ENCODE measurements at places on chromosomes 3 and 15.

- no peak for DNase-seq
Measured at GRCh38 chr3:48707157-48707556, 9.9 kb downstream of the IP6K2 start.

- no peak for DNase-seq
Measured at GRCh38 chr3:74844428-74844827, 230.0 kb upstream of the CNTN3 start.

DNA sequence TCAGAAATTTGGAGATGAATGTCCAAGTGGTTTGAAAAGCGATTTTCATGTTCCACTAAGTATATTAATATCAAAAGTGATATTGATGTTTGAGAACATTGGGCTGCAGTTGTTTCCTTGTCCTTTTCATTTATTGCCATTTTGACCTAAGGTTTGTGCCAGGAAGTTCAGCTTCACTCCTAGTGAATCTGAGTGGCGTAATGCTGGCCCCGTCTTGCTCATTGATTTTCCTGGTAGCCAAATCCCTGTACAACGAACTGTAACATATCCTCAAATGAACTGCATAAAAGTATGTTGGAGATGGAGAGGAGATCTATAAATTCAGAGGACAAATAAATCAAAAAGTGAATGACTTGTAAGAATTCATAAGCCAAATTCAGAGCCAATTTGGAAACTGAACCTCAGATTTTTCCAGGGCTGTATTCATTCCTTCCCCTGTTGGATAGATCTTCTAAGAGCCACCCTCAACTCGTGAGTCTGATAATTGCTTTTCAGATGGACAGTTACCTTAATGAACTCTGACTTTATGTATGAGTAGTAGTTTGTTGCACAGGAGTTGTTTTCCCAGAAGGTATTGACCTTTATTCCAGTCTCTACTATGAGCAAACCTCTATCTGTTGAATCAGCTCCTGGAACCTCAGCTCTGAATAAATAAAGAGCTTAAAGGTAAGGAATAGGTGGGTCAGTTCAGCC, 72.8 kb downstream of the ITPR1 start:
- DNase-seq = no peak

GRCh38 chr3:98180319-98180890, 13.9 kb downstream of the OR5H15 start:
- no peak for DNase-seq

- DNase-seq = peak; percentile 25
Measured at GRCh38 chr3:190807719-190808375, 54.6 kb downstream of the GMNC start.

GRCh38 chr3:17014284-17014683, 129.5 kb downstream of the PLCL2 start:
- no peak for DNase-seq

All from psoas muscle (tissue), 8 donors.